Omental fat pad (tissue), 4 donors: ENCODE measurements at places on chromosomes 5 and 9.

- no peak for DNase-seq
These were observed 1055.7 kb downstream of the PTPRD start for GRCh38 chr9:9556865-9557803.

- no peak for DNase-seq
These were observed 46.7 kb upstream of the CER1 start for GRCh38 chr9:14769230-14769571.

DNA sequence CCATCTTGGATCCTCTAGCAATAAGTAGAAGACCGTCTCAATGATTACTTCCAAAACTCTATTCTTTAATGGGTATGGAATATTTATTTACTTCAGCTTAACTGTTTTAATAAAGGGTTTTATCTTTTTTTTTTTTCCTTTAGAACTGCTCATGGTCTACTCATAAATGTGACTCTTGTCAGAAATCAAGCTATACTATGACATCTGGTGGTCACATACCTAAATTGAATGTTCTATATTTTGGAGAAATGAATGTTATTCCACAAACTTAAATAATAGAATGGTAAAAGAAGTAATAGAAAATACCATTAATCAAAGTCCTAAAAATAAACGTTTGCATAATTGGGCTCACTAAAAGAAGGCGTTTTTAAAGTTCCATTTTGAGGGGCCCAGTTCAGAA, 131.2 kb upstream of the PLCXD3 start:
- no peak for DNase-seq

DNA sequence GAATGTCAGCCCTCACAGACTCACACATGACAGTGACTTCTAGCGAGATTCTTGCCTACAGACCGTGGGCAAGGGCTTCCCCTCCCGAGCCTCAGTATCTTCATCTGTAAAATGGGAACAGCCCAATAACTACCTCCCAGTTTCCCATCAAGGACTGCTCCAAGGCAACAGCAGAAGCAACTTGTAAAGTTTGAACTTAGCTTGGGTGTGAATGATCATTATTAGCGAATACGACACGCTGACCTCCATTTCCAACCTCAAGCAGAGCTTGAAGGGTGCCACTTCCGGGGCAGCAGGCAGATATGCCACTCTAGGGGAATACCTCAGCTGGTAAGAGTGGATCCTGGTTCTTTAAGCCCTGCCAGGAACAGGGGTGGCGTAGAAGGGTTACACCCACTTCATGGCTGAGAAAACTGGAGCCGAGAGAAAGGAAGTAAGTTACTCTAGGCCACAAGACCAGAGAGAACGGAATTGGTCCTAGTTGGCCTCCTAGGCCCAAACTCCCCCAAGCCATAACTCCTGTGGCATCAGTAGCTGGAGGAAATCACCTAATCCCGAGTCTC, 2.0 kb downstream of the RNF44 start:
- no peak for DNase-seq

GRCh38 chr5:33649549-33650482, 209.1 kb downstream of the TARS1 start:
- DNase-seq: no peak

GRCh38 chr9:103483471-103484096, 488.5 kb downstream of the CYLC2 start:
- DNase-seq: no peak

DNA sequence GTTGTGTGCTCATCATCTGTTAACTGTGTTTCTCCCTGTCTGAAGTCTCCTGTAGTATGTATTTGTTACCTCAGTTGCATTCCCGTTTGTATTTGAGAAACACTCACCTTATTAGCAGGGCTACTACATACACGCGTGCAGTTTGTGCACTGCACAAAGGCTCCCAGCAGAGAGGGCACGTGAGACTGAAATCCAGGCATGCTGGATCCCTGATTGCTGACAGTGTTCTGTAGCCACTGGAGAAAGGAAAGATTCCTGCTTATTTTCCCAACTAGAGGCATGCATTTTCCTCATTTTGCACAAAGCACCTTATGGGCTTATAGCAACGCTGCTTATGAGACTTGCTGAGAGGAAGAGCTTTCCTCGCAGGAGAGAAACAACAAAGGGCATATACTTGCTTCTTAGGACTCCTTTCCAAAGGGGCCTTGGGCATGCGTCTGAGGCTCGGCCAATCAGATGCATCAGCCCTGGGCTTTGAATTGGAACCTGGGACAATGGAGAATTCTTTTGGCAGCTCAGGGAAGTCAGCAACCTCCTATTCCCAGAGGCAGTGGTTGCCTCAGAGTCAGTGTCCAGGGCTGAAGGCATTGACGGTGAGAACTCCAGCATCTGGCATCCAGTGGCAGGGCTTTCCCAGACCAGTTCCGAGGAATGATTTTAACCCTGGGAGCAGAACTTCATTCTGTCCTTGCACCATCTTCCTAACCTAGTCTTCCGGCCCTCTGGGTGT, 9.9 kb upstream of the MEGF10 start:
- no peak for DNase-seq

DNA sequence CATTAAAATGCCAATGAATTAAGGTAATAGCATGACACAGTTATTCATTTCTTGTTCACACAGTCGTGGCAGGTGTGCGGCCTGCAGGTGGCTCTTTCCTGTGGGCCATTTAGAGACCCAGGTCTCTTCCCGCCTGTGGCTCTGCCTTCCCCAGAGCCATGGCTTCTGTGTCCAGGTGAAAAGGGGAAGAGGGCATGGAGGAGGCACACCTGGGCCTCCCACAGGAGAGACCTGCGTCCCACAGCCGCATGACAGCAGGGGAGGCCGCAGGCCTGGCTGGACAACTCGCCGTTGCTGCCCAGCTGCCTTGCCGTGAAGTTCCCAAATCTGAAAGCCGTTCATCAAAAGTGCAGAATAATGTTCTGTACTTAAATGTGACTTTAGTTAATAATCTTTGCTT, 14.4 kb upstream of the PLEKHG4B start:
- DNase-seq: no peak

DNA sequence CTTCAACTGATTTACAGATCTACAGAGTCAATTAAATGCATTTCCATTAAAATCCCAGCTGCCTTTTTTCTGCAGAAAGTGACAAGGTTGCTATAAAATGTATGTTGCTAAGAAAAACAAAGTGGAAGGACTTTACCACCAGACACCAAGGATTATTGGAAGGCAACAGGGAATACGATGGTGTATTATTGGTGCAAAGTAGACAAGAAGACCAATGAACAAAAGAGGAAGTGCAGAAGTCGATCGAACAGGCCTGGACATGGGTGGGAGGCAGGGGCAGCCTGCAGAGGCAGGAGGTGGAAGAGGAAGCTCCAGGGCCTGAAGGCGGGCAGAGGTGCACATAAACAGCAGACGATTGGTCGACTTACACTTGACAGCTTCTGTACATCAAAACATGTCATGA, 10.6 kb upstream of the SLC6A19 start:
- no peak for DNase-seq

DNA sequence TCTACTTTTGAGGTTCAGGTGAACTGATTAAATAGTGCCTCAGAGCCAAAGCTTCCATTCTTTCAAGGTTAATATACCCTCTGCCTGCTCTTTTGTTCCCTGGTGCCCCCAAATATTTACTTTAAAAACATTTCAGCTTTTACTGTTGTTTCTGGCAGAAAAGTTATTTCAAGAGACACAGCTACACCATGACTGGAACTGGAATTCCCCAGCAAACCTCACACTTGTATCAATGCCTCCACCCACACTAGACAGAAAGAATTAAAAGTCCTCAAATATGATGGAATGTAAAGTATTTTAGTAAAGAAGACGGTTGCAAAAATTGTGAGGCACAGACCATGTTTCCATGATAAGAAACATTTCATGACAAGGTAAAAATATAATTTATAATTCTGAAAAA, 720.2 kb upstream of the TYRP1 start:
- no peak for DNase-seq

DNA sequence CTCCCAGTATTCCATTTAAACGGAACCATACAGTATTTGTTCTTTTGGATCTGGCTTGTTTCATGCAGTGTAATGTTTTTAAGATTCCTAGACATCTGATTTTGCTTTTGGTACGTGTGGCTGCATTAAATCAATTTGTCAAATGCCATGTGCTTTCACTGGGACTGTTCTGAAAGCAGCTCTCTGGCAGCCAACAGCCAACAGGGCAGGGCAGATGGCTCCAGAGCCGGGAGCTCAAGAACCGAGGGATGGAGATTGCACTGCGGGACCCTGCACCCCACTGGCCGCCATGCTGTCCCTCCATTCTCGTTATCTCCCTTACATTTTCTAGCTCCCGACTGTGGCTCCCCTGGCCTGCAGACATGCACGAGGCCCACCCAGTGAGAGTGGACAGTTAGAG, 33.4 kb upstream of the AIF1L start:
- no peak for DNase-seq

- no peak for DNase-seq
These were observed 13.9 kb downstream of the HTR4 start for GRCh38 chr5:148640471-148640870.

DNA sequence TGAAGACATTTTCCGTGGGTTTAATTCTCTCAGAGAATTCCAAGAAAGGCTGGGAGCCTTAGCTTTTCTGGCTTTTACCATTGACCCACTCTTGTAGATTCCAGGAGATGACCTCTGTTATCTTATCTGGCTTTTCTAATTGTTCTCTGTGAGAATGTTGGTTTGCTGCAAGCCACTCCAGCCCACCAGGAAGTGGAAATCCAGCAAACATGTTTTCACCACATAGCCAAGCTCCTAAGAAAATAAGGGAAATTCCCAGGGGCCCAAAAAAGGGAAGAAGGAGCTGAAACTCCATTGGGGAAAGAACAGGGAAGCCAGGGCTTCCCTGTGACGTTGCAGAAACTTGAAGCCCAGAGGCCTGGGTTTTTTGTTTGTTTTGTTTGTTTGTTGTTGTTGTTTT, 19.7 kb downstream of the GPR107 start:
- DNase-seq: no peak

DNA sequence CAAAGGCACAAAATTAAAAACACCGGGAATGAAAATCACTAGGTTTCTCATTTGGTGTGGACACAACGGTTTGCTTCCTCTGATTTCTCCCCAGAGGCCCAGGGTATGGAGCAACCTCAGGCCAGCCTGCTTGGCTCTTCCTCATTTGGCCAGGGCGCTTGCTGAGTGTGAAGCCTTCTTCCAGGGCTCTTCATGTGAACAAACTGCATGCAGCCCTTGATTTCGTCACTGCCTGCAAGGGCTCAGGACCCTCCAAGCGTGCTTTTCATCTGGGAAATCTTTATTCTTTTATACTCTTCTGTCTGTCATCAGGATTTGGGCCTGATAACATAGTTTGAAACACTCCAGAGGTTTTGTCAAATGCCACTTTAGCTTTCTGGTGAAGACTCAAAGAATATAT, 122.6 kb upstream of the KLF4 start:
- DNase-seq: no peak

GRCh38 chr9:3513265-3513818, 12.5 kb downstream of the RFX3 start:
- DNase-seq: no peak

DNA sequence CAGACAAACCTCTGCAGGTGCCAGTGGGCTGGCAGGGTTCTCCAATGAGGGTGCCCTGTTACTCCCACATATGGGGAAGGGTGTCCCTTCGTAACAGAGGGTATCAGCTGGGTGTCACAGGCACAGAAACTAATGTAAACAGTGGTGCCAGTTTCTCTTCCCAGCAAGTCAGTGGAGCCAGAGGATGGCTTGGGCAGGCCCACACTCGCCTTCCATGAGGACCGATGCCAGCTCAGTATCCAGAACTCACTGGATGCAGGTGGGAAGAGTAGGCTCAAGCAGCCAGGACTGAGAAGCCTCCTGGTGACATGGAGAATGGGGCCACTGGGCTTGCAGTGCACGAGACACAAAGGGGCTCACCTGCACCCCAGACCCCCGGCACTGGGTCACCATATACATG, 30.4 kb downstream of the FSTL4 start:
- DNase-seq: no peak

- no peak for DNase-seq
These were observed 49.5 kb upstream of the TYRP1 start for GRCh38 chr9:12643686-12644085.

DNA sequence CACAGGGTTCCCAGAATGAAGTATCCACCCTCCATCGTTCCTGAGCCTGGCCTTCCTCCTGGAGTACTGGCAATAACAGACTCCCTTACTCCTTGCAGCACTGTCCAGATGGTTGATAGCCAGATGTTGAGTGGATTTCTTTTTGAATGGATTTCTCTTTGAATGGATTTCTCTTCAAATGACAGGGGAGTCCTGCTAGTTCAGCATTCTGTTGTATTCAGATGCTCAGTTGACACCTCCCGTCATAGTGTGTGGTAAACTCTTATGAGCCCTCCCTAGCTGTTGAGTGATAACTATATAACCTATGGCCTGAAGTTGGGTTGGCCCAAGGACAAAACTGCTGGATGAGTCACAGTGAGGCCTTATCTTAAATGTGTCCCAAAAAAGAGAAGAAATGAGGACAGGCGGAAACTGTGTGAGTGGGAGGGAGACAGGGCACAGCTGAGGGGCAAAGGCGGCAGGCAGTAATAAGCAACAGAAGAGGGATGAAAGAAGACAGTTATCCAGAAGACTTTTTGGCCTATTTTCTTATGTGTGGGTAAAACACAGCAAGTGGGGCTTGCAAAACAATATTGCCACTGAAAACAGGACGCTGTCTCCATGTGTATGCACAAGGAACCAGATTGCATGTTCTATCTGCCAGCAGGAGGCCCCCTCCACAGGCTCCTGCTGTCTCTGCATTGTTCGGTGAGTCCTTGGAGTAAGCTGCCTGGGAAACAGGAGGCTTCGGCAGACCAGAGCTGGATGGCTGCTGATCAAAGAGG, 209.5 kb upstream of the S1PR3 start:
- DNase-seq: no peak

DNA sequence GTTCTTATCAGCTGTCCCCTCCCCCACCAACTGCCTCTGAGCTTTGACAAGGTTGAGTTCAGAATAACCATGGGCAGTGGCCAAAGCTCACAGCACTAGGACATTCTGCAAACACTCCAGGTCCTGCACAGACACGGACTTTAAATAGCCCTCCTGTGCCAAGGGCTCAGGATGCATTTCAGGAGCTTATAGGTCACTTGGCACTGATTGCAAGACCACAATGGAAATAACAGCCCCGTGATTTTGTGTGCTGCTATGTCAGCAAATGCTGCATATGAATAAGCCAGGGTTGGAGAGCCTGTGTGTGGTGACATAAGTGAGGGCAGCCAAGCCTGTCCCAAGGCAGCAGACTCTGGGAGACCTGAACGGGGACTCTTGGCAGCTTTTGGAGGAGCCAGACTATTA, 150.7 kb downstream of the DMRT2 start:
- DNase-seq: no peak

DNA sequence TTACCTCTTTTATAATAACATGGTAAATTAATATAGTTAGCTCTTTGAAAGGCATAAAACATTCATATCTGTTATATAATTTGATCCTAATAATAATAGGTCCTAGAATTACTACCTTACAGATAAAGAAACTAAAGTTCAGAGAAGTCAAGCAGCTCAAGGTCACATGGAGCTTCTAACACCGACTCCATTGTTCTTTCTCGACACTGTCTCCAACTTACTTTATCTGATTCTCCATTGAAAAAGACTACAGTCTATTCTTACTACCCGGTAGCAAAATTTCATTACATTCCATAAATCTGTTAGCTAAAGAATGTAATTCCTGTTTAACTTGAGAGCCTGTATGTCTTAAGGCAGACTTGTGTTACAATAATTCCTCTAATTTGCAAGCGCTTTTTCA, 96.3 kb upstream of the TMEM161B start:
- no peak for DNase-seq

- no peak for DNase-seq
These were observed 633.6 kb downstream of the BNC2 start for GRCh38 chr9:16236882-16237281.
